ENCODE measurements at places on chromosomes 2 and 18.

GRCh38 chr18:62754026-62754425, 38.7 kb downstream of the PHLPP1 start:
- no peak for DNase-seq

DNA sequence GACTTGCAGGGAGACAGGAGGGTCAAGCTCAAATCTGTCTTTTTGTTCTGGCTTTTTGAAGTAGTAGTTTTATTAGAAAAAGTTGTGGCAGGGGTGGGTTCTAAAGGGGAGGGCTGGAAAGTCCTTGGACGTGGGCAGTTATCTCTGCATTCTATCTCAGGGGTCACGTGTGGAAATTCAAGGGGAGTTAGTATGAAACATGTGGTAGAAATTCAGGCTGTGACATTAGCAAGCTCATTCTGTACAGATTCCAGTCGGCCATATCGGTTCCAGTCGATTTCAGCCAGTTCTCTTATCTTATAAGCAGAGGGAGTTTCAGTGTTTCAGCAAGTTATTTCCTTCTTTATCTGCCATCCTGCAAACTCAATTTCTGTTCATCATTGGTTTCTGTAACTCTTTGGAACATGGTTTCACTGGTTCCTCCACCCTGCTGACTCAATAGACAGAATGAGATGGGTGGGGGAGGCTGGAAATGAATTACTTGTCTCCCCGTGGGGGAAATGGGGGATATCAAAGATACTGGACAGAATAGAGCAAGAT, 53.0 kb downstream of the RAB27B start:
- no peak for DNase-seq

- DNase-seq, result no peak
These were observed 169.6 kb downstream of the FMNL2 start for GRCh38 chr2:152504618-152505017.

GRCh38 chr18:47050468-47050867, 15.0 kb upstream of the ELOA2 start:
- DNase-seq, result no peak

- DNase-seq, result no peak
These were observed 93.0 kb upstream of the KLHL29 start for GRCh38 chr2:23292024-23292423.

DNA sequence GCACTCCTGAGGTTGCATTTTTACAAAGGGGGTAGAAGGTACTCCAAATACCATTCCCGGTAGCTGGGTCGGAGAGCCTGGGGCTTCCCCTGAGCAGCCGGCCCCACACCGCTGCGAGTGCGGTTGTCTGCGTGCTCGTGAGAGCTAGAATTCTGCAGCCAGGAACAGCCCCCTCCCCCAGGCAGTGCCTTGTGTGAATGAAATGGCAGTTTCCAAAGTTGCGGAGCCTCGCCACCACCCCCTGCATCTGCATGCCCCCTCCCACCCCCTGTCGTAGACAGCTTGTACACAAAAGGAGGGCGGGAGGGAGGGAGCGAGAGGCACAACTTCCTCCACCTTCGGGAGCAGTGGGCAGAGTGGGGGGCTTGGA, 1.1 kb downstream of the MYCN start:
- no peak for DNase-seq

DNA sequence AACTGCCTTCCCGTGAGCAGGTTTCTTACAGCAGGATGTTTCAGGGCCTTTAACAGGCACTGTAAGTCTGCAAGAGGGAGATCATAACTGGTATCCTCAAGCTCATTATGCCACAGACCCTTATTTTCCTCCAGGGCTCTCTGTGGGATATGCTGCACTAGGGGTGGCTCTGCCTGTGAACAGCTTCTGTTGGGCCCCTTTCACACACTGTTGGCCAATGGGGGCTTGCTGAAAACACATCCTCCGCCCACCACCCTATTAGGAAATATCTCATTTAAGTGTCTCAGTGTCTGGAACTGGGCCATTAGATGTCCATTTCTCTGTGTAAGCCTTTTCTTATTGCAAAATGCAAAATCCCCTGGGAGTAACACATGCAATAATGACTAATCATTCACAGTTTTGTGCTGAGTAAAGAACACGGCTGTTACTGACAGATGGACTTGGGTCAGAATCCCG, 414.3 kb upstream of the HS6ST1 start:
- no peak for DNase-seq

DNA sequence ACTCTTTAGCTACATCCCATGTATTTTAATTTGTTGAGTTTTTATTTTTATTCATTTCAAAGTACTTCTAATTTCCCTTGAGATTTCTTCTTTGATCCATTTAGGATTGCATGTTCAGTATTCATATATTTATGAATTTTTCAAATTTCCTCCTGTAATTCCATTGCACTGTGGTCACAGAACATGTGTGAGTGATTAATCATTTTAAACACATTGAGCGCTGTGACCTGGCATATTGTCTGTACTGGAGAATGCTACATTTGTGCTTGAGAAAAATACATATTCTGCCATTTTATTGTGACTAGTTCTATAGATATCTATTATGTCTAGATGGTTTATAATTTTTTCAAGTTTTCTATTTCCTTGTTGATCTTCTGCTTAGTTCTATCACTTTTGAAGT, 353.7 kb downstream of the RAD51AP2 start:
- no peak for DNase-seq

- no peak for DNase-seq
These were observed 216.3 kb downstream of the BCL11A start for GRCh38 chr2:60337142-60337497.

- no peak for DNase-seq
These were observed 747.9 kb downstream of the SOCS6 start for GRCh38 chr18:71036783-71037182.

DNA sequence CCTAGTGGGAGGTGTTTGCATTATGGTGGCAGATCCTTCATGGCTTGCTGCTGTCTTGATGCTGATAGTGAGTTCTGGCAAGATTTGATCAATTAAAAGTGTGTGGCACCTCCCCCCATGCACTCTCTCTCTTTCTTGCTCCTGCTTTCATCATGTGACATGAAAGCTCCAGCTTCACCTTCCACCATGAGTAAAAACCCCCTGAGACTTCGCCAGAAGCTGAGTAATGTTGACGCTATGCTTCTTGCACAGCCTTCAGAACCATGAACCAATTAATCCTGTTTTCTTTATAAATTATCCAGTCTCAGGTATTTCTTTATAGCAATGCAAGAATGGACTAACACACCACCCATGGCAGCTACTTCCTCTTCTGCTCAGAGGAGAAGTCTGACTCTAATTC, 2181.4 kb upstream of the PIK3C3 start:
- no peak for DNase-seq

- no peak for DNase-seq
These were observed 179.1 kb upstream of the LYPD1 start for GRCh38 chr2:132849118-132849517.

DNA sequence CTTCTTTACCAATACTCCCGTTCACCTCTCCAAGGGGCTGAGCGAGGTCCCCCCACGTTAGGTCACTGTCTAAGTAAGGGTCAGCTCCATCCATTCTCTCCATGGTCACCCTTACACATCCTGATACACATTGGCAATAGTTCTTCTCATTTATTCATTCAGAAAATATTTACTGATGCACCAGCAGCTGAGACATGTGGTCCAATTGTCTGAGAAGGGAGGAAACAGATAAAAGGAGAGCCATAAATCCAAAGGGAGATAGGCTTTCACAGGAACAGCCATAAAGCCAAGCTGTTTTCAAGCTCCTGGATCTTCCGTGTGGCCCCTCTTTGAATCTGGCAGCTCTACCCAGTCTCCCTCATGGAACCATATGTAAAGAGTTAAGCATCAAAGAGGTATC, 121.2 kb downstream of the TXNL1 start:
- no peak for DNase-seq

DNA sequence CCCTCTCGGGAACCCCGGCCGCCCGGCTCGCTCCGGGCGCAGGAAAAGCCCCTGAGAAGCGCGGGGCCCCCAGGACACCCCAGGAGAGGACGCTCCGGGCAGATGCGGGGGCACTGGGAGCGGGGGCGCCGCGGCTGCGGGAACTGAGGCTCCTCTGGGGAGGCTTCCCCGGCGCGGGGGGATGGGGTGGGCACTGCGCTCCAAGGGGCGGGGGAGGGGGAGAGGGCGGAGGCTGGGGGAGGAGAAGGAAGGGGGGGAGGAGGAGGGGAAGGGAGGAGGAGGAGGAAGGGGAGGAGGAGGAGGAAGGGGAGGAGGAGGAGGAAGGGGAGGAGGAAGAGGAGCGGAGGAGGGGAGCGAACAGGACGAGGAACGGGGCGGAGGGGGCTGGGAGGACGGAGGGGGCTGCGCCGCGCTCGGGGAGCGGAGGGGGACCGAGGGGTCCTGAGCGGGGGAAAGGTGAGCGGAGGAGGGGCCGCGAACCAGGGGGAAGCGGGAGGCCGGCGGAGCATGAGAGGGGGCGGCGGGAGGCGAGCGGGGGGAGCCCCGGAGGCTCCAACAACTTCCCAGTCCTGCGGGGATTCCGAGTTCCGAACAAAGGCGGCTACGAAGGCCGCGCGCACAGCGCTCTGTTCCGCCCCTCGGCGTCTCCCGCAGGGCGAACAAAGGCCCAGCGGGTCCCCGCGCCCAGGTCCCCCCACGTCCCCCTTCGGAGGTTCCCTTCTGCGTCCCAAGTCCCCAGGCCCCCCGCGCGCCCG, 742 bp downstream of the PXDN start:
- no peak for DNase-seq

GRCh38 chr2:174522553-174522952, 35.7 kb upstream of the GPR155 start:
- DNase-seq, result no peak
